Putamen (tissue), 1 donor: ENCODE measurements at places on chromosomes 12 and 14.

DNA sequence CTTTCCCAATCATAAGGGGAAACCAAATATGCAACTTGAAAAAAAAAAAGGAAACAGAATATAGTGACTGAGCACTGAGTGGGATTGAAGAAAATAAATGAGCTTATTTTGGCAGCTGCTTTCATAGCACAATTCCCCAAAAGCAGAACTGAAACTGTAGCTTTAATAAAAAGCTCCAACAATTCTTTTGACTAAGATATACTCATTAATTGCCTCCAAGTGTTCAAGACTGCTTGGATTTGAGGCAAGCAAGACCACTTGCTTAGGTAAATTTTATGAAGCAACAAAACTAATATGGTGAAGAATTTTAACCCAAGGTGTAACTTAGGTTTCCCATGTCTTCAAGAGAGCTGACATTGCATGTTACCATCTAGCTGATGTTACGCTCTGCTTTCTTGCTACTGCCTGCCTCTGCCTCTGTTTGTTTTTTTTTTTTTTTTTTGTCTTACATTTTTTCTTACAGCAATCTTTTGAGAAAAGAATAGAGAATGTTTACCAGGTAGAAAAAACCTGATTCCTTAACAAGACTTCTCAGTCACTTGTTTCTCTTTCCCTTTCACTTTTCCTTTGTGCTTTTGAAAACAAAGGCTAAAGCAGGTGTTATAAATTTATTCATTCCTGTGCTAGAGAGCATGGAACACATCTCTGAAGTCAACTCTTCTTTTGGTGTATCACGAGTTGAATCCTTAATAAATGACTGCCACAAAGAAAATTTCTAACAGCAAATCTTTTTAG, 134.4 kb downstream of the BCAT1 start:
- no peak for DNase-seq

GRCh38 chr14:33511851-33512640, 438.8 kb downstream of the EGLN3 start:
- no peak for DNase-seq

DNA sequence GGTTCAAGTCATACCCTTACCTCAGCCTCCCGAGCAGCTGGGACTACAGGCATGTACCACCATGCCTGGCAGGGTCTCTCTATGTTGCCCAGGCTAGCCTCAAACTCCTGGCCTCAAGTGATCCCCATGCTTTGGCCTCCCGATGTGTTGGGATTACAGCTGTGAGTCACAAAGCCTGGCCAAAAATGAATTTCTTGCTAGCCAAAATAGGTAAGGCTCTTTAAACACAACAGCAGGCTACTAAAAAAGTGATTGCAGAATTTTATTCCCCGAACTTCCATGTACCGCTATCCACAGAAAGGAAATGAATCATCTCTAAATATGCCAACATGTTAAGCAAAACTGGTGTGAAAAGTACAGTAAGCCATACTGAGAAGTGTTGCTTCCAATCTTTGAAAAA, 50.6 kb downstream of the WDHD1 start:
- DNase-seq, result no peak

- DNase-seq, result no peak
Observed at GRCh38 chr12:5588591-5588990, 156.7 kb downstream of the NTF3 start.
